ENCODE measurements at places on chromosomes 2 and 18. TPM values are rescaled to one million over a fixed set of nuclear protein-coding genes. Genes with fewer than 3 reads are reported as not detected.

DNA sequence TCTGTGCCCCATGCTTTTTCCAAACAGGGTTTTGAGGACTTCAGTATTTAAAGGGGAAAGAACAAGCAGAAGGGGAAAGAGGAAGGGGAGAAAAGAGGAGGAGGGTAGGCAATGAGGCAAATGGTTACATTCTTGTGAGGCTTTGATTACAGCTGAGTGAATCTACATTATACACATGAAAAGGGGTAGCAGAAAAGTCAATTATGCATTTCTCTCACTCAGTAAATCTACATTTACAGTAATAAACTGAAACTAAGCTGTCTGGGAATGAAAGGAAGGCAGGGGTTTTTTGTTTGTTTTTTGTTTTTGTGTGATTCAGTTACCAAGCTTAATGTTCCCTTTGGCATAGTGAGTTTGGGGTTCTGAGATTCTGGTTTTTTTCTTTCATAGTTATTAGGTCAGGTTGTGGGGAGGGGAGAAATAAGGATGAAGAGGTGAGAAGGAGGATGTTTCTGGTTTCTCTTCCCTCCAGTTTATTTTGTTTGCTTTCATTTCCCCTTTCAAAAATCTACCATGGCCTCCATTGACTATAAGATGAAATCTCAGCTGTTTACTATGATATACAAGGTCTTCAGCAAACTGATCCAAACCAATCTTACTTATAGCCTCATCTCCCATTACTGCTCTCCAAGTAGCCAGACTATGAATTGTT is 18.7 kb downstream of the C18orf63 start:
- peak; percentile 72 for DNase-seq

DNA sequence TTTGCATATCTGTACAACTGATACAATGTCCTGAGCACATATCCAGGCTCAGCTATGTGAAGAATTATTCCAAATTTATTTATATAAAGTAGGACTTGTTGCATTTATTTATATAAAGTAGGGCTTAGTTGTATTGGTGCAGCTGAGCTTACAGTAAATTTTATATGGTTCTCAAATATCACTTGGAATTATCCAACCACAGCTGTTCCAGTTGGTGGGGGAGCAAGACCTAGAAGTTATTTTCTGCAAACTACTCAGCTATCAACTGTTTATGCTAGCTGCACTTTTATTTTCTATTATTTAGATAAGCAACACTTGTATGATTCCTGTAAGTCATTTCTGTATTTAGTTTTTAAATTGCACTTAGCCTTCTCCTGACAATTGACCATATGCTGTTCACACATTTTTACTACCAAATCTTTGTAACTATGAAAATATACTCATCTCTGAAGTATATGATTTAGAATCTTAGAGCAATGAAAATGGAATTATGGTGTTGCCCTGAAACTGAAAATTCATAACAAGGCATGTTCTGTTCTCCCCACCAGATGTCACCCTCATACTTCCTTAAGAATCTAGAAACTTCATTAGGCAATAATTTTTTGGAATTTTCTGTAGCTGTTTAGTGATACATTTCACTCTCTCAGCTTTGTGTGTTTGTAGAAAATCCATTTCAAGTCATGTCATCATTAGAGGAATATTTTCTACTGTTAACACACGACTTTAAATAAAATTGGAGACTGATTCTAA is 157.0 kb upstream of the CBLN2 start:
- DNase-seq, result peak; percentile 11

The IL36RN gene
- total RNA-seq, result not detected

The PAIP2B gene
- total RNA-seq, result 10.1 TPM
